ENCODE measurements at places on chromosomes 7 and 10.

- DNase-seq: no peak
Observed at GRCh38 chr7:131325179-131325840, 2.4 kb upstream of the MKLN1 start.

- no peak for DNase-seq
Observed at GRCh38 chr10:122251459-122252255, 19.4 kb upstream of the BTBD16 start.

DNA sequence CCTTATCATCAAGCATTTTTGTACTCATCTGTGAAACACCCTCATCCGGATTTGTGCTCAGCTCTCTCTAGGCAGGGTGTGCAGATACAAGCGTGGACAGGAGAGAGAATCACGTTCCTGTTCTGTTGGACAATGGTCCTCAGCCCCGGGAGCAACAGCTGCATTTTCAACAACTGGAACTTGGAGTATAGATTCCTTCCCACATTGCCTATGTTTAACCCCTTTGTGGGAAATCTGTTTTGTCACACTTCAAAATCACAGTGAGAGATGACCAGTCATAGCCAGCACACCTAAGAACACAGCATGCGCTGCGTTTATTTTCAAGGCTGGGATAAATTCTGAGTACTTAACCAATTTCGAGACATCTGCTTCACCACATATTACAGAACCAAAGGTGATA, 32.5 kb downstream of the MAP3K8 start:
- DNase-seq: no peak

DNA sequence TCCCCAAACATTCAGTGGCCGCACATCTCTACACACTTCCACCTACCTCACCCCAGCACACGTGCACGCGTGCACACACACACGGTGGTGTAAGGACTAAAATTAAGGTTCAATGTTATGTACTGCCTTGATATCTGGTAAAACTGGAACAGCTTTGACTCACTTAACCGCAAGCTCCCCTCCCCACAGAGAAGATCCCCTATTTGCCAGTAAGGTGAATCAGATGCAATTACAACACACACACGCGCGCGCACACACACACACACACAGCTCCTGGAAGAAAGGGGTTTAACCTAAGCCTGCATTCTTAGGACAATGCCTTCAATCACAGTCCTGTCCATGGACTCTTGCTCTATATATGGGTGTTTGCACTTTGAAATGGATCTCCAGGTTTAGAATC, 25.5 kb upstream of the VPS41 start:
- no peak for DNase-seq

DNA sequence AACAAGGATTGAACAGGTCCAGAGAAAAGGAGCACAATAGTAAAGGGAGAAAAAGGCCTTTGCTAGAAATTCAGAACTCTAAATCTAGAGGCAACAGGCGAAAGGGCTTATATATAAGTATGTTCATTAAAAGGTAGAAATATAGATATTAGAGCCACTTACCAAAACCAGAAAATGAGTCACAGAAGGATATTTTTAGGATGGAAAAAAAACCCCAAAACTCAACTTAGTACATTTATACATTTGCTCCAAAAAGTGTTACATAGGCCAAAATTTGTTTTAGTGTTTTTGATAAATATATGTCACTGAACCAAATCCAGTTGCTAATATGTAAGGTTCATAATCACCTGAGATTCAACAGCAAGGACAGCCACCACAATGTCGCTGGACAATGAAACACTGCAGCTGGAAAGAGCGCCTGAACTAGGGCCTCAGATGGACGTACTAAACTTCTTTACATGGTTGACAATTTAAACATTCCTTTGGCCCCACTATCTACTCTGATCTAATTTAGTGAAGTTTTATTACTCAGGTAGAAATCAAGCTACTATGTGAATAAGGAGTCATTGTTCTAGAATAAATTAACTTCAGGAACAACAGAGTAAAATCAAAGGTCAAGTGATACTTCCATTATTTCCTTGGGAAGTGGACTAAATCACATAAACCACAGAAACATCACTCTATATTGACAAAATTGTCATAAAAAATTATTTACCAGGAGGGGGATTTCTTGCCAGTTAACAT, 10.9 kb downstream of the FAM3C start:
- DNase-seq: no peak

GRCh38 chr7:12131122-12131521, 80.0 kb upstream of the TMEM106B start:
- no peak for DNase-seq

DNA sequence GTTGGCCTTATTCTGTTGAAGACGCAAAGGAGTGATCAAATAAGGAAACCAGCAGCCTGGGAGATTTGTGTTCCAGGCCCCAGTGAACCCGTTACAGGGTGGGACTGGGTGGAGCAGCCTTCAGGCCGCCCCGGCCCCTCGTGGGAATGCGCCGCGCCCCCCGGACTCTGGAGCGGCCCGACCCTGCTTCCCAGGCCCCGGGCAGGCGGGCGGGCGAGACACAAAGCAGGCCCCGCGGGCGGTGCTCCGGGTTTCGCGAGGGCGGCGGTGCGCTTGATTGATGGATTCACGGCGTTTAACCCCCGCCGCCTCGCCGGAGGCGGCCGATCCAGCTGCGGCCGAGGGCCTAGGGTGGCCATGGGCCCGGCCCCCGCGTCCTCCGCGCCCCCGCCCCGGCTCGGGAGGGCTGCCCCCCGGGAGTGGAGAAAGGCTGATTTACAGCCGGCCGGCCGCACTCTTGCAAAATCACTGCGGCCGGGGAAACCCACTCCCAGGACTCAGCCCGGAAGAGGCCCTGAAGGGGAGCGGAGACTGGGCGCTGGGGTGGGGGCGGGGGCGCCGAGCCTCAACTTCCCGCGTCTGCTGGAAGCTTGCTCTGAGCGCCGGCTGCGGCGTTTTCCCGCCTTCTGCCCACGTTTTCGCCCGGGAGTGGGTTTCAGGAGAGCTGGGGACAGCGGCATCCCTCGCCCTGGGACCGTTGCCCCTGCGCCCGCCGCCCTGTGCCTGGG, 299.6 kb upstream of the NFE2L3 start:
- peak; percentile 36 for DNase-seq

DNA sequence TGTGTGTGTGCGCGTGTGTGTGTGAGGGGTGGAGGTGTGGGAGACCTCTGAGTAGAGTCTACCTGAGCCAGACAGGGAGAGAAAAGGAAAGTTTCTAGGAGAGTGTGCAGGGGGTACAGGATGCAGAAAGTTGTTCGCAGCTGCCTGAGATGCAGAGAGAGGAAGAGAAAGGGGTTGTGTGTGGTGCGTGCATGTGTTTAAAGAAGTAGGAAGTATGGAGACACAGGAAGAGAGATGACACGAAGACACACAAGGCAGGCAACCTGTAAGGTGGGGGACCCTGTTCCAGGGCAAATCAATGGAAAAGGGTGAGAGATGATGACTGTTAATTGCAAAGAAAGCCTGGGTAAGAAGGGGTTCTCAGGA, 52.2 kb downstream of the C10orf105 start:
- peak; percentile 56 for DNase-seq

DNA sequence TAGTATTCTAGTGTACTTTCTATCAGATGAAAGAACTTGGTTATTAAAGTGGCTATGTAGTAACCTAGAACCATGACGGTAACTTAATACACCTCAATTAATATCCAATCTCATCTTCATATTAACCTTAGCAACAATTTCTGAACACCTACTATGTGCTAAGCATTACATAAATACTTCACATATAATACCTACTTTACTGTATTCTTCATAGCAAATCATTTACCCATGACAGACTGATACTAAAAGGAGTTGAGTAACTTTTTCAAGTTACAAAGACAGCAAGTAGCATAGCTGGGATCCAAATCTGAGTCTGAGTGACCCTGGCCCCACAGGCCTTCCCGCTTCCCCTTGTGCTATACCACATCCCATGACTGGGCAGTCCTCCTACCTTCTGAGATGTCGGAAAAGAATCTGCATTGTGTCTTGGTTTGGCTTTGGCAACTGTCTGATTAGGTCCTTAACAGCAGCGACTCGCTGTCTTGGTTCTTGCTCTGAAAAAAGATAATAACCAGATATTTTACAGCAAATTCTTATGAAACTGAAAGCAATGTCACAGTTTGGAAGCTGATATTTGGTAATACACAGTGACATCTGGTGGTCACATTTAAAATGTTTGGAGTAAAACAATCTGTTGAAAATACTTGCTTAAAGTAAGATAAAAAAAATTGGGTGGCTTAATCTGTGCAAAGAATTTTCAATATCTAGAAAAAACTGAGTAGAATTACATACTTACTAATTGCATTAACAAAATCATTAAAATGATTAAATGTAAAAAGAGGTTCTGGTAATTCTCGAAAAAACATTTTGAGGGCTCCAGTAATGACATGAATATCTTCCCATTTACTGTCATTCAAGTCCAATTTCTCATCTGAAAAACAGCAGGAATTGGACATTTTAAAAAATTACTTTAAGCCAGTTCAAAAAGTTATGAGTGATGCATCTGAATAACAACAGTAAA, 120.1 kb downstream of the ARHGAP12 start:
- DNase-seq: peak; percentile 5

GRCh38 chr10:29386342-29386999, 97.6 kb downstream of the LYZL1 start:
- DNase-seq: no peak

DNA sequence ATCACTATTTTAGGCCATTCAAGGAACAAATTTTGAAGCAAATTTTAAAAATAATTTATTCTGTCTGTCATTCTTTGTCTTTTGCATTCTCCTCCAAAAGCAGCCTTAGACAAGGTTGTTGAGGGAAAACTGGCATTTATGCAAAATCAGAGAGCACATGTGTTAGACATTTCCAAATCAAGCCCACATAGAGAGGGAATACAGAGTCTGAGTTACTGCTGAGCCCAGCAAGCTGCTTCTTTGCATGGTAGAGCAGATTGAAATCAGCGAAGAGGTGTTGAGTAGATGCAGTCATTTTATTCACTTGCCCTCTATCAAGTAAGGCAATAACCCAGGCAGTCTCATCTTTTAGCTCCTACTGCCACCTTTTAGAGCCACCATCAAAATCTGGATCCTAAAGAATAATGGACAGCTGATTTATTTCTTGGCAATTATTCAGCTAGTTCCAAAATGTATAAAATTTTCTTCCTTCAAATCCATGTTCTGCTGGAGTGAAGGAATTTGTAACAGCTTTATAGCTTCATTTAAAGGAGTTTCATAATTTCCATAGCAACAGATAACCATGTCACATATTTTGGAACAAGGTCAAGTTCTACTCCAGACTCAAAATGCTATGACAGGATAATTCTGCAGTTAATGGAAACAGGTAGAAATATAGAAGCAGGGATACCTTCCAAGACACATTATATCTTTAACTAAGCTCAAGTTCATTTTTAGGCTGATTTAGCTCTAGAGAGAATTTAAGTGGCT, 7.3 kb upstream of the PCDH15 start:
- no peak for DNase-seq
